ENCODE measurements at places on chromosomes 4 and X.

DNA sequence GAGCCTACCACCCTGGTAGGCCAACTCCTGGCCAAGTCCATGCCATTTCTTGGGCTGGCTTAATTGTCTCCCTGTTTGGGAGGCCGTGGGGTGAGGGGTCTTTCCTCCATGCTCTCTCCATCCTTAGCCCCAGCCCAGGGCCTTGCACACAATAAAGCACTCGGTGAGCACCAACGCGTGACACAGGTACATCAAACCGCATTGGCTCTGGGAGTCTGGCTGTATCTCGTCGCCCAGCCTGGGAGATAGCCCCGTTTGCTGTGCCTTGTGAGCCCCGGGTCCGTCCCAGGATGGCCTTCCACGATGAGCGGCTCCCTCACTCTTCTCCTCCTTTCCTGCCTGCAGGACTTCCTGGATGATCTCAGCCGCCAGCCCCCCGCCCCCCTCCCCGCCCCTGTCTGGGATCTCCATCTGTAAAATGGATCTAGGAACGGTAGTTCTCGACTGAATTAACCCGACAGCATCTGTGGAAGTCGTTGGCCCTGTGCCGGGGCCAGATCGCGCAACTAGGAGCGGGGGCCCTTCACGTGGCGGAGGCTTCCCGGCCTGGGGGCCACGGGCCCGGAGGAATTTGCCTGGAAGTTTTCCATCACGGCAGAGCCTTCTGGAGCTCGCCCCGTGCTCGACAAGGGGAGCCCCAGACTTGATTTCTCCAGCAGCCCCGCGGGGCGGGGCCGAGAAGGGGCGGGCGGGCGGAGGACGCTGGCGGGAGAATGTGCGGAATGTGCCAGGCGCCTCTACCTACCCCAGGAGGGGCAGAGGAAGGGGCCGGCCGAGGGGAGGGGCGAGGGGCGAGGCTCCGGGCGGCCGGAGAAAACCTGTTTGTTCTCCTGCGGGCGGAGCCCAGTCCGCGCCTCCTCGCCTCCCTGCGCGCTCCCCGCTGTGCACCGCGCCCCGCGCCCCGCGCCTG is at the start of gene ZNF185:
TSS of gene ZNF185 (plus strand) at position 846 of the 910 bp plus-strand sequence. CDS start 16,423 bp downstream, outside the sequence.
- DNase-seq = peak; percentile 88

- DNase-seq = no peak
Observed at GRCh38 chr4:33737726-33738125, 2506.6 kb downstream of the ARAP2 start.

DNA sequence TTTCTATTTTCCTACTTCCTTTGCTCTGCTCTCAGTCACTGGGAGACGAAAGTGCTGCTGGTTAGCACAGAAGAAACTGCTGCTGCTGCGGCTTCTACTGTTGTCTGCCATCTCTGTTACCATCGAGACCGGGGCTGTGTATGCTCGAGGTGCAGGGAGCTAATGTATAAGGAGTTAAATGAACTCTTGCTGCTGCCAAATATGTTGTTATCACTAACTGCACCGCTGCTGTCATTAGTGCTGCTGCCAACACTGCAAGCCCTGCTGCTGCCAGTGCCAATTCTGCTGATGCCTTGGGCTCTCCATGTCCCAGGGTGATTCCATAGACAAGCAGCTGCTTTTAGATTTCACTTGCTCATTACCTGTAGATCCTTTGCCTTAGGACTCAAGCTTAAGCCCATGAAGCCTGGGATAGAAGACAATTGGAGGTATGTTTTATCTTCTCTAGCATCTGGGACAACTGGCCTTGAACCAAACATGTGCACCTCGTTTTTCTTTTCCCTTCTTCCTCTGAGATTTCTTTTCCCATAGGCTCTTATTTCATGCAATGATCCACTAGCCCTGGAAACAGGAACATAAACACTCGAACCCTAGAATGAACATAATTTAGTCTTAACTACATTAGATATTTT is 107.8 kb downstream of the CCSER1 start:
- DNase-seq = no peak

DNA sequence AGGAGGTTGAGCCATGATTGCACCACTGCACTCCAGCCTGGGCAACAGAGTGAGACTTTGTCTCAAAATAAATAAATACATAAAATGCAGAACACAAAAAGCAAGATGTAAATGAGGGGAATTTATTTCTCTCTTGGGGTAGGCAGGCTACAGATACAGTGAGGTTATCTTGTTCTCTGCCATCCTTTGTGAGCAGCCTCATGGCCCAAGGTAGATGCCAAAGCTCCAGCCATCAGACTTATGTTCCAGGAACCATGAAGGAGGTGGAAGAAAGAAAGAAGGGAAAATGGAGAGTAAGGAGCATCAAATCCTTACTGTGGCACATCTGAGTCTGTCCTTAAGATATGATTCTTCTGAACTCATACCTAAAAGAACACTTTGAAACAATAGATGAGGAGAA is 11.1 kb downstream of the ARSH start:
- DNase-seq = no peak

DNA sequence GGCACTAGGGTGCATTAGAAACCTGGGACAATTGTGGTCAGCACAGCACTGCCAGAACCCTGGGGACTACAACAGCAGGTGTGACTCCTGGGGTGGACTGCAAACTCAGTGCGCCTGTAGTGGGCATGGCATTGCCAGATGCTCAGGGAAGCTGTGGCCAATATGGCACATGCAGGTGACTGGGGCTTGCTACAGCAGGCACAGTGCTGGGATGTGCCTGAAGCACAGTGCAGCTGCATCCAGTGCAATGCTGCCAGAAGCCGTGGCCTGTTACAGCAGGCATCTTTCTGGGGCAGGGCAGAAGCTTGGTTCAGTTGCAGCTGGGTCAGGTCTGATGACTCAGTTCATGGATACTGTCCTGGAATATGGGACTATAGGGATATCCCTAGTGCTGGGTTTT is 445.8 kb downstream of the CCSER1 start:
- no peak for DNase-seq

DNA sequence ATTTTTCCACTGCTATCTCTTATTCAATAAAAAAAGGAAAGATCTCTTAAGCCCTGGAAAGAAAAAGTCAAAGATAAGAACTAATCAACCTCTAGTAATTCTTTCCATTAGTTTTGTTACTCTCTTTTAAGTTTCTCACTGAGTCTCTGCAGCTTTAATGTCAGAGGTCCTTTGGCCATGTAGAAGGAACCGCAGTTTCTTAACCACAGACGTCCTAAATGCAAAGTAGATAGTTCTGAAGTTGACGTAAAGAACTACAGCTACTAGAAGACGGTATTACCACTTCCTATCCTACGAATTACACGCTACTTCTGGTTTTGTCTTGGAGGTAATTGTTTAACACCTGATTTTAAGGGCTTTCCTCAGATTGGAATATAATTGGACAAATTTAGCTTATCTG is 325.9 kb downstream of the ANKRD50 start:
- no peak for DNase-seq

- no peak for DNase-seq
Observed at GRCh38 chr4:147658501-147658900, 25.5 kb downstream of the PRMT9 start.

DNA sequence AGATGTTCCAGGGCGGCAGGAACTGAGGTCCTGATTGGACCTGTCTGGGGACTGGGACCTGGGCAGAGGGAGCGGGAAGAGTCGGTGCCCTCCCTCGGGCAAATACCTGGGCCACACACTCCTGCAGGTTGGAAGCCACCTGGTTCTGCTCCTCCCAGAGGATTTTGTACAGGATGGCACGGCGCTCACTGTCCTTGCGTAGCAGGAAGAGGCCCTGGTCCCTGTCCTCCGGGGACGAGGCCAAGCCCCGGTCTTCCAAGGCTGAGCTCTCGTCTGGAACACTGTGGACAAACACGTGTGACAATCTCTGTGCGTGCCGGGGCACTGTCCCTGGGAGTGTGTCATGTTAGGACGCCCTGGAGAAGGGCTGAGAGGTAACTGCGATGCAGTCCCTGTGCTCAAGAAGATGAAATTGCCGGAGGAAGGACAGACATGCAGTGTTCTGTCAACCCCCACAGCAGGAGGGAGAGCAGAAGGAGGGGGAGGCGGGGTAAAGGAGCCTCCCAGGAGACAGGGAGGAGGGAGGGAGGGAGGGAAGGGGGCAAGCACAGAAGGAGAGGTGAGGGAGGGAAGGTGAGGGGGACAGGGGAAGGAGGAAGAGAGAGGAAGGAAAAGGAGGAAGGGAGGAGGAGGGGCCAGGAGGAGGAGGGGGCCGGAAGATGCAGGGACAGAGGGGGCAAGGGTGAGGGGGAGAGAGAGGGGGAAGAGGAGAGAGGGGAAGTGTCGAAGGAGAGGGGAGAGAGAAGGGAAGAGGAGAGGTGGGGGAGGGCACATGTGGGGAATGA is 29.0 kb downstream of the PDHA1 start:
- DNase-seq = peak; percentile 35

DNA sequence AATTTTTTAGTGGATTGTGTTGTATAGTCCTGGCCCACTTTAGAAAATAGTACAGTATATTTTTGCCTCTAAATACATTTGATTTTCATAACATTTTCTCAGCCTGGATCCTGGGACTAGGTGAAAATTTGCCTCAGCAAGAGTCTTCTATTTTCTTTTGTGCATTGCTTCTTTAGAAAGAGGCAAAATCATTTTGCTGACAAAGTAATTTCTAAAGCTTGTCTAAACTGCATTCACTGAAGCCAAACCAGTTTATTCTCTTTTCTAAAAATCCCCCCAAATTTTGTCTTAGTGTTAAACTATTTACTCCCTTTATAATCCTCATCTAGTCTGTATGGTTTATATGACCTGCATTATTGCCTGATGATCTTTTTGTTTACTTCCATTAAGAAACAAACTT is 326.3 kb downstream of the C4orf33 start:
- DNase-seq = no peak

- DNase-seq = no peak
Observed at GRCh38 chr4:148376151-148376550, 66.1 kb downstream of the NR3C2 start.

GRCh38 chr4:124468360-124468759 is 244.2 kb downstream of the ANKRD50 start:
- DNase-seq = no peak

- DNase-seq = no peak
Observed at GRCh38 chr4:162151850-162152249, 11.9 kb downstream of the FSTL5 start.

DNA sequence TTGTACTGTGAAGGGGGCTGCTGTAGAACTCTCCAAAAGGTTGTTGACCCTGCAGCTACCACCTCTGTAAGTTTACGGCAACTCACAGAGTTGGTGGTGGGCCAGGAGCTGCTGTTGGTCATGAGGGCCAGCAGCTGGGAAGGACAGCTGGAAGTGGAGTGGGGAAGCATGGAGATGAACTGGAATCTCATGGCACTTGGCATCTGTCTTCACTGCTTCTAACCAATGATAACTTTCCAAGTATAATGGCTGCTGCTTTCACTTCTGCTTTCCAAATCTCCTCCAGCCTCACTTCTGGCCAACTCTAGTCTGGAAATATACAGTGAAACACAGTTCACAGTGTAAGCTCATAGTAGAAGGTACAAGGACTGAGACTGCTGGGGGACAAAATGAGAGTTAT is 126.5 kb upstream of the INTU start:
- DNase-seq = no peak

- no peak for DNase-seq
Observed at GRCh38 chrX:153102418-153102817, 30.2 kb downstream of the PNMA6A start.

GRCh38 chr4:41580007-41580406 is 42.0 kb downstream of the LIMCH1 start:
- no peak for DNase-seq

- no peak for DNase-seq
Observed at GRCh38 chrX:133928365-133928764, 57.0 kb downstream of the GPC3 start.

DNA sequence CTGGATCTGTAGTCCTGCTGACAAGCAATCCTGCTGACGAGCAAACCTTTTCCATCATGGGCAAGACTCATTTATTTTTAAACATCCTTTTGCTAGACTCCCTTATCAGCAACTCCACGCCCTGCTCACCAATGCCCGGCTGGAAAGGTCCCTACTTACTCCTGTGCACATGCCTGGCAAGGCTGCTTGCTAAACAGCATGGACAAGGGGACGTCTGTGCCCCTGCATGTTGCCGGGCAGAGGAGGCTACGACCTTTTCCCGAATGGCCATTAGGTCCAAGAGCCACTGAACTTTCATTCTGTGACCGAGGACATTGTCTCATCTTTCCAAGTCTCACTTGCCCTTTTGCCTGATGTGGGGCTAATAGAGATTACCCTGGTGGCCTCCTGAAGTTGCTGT is 98.6 kb downstream of the MGST2 start:
- DNase-seq = no peak

- no peak for DNase-seq
Observed at GRCh38 chr4:126242679-126243390, 928.1 kb downstream of the FAT4 start.

DNA sequence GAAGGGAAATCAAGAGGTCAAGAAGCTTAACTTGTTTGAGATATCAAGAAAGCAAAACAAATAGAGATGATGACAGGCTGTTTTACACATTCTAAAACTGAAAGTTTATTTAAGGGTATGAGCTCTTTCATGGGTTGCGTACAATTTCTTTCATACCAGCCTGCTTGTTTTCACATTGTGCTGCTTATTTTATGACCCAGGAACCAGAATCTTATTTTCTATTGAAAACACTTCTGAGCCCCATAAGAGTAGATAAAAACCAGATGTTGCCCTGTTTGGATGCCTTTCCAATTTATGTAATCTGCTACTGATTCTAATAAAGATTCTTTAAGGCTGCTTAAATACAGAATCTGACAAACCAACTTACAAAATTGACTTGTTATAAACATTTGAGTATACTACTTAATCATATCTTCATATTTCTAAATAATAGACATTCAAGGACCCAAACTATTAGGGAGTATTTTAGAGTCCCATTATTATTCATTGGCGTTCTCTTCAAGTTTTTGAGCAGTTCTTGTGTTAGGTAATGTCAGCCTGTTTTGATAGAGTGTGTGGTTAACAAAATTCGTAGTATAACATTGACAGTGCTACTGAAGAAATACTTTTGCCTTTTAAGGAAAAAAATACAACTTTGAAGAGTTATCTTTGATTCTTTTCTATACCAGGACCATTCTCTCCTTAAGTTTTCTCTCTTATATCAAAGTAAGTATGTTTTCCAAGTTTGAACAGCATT is 74.4 kb downstream of the PDLIM5 start:
- no peak for DNase-seq

DNA sequence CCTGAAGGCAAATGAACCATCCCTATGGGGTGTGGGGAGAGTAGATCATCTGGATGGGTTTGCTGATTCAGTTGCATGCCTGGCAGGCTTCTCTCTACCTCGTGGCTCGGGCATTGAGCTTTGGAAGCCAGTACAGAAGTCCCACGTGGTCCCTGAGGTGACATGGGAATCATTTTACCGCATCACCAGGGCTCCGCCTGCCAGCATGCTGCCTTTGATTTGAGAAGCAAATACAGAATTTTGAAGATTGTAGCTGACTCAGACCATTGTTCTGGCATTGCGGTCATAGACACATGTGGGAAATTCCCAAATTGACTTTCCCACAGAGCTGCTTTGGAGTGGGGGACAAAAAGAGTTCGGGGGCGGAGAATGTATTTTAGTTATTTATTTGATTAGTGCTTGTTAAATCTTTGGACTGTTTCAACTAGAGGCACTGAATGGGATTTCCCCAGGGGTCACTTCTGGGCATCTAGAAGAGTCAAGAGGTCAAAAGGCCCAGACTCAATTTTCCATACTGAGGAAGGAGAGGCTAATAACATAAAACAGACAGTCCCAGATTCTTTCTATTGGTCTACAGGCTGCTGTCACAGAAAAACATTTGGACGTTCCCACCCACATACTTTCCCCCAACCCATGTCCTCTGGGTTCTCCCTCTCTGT is 79.3 kb downstream of the NHSL2 start:
- DNase-seq = no peak

All from WTC11 (cell line).